ENCODE measurements at places on chromosomes 2 and 18.

DNA sequence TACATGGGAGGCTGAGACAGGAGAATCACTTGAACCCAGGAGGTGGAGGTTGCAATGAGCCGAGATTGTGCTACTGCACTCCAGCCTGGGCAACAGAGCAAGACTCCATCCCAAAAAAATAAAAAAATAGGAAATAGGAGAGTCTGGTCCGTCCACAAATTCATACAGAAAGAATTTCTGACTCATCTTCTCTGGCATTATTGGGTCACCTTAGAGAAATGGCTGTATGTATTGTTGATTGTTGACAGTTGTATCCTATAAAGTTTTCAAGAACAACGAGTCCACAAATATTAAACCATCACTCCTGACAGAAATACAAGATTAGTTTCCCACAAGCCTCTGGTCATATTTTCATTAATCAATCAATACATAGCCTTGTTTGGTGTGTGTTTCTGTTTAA is 20.4 kb downstream of the RBM43 start:
- peak; percentile 31 for DNase-seq

DNA sequence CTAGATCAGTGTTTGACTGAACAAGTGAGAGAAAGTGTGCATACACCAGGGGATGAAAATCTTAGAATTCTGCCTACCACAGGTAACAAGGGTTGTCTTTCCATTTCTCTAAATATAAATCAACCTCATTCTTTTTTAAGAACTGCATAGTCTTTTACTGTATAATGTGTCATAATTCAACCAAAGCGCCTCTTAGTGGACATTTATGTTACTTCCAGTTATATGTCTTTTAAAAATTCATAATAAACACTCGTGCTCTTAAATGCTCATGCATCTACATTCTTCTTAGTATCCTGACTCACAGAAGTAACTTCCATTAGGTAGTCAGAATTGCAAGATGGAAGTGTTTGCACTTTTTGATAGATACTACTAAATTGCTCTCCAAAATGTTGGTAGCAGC is 76.2 kb downstream of the CHRNA1 start:
- DNase-seq: peak; percentile 49

GRCh38 chr2:162369551-162369950 is 25.6 kb downstream of the GCA start:
- no peak for DNase-seq

DNA sequence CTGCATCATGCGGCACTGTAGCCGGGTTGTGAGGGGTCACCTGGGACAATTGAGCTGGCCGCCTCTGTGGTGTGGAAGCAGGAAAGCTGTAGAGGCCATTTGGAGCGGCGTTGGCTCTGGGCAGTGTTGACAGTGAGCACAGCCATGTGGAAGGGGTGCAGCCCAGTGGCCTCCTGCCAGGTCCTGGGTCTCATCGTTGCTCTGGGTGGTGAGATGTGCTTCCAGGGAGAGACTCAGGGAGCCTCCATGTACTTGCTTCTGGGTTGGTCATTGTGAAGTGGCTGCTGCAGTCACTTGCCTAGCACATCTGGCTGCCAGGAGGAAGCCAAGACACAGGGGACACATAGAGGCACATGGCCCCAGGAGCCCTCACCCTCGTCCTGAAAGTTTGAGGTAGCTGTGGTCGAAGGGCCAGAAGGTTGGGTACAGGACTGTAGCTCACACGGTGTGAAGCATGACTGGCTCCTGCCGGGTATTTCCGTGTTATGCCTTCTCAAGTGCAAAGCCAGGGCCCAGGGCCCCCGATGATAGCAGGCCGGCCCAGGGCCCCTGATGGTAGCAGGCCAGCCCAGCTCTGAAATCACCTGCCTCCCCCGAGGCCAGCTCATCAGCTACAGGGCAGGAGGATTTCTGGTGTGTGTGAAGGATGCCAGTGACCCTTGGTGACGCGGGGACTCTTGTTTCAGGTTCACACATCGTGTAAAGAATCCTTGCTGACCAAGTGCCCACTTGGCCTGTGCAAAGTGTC is 82.6 kb downstream of the DGKD start:
- no peak for DNase-seq

DNA sequence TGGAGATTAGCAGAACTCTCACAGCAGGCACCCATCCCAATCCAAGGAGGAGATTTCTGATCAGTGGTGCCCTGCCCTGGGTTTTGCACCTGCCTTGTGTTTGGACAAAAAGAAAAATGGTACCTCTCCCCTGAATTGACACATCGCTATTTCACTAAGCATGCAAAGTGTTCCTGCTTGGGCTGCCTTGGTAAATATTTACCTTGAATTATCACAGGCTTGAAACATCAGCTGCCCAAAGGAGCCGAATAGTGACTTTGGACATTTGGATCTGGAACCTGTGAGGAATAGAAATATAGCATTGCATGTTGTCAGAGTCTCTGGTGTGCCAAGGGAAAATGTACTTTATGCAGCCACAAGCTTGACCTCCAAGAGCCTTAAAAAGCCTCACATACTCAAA is 926.4 kb upstream of the FANCL start:
- DNase-seq: no peak

- no peak for DNase-seq
These were observed 61.5 kb upstream of the NEDD4L start for GRCh38 chr18:57982372-57983021.

DNA sequence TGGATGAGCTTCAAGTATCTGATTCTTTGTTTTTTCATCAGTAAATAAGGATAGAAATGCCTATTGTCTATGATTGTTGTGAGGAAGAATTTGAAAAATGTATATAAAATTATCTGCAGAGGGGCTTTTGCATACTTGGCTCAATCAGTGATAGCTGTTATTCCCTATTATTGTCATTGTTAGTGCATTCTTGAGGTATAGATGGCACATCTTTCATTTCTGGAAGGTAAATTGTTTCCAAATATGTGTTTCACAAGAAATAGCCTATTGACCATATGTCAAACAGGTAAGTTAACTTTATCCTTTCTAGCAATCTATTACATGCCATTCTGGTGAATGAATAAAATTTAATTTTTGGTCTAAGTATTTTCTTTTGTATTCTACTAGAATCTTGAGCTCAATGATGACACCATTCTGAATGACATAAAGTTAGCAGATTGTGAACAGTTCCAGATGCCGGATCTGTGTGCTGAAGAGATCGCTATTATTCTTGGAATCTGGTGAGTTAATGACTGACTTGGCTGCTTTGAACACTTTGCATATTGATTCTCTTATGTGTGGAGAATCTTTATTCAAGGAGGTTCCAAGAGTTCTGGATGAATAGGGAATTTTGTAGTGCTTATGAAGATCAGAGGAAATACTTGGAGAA is 44.2 kb downstream of the TTC27 start:
- no peak for DNase-seq

- no peak for DNase-seq
These were observed 236.9 kb upstream of the REV1 start for GRCh38 chr2:99726691-99727090.

- DNase-seq: peak; percentile 6
These were observed 833.2 kb upstream of the CHAC2 start for GRCh38 chr2:52934323-52934898.

GRCh38 chr2:150255528-150255927 is 231.9 kb downstream of the RND3 start:
- DNase-seq: no peak

- DNase-seq: no peak
These were observed 44.8 kb downstream of the SETBP1 start for GRCh38 chr18:44725300-44726058.

- DNase-seq: no peak
These were observed 10.0 kb downstream of the SPEG start for GRCh38 chr2:219444566-219445091.

DNA sequence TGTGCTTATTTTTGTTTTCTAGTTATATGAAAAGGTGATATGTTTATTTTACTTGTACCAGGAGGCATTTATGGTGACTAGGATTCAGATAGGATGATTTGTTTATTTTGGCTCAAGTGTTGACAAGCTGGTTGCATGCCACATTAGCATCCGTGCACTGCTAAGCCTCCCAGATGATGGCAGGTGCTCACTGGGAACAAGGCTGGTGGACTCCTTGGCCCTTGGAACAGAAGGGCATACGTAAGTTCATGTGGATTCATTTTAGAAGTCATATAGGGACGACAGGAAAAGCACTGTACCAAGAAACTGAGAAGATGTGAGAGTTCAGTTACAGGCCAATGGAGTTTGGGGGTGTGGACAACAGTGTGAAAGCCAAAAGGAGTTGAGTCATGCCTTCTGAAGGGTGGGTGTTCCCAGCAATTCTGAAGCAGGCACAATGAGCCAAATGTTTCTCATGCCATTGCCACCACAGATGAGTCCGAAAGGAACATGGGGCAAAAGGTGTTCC is 166.2 kb downstream of the PHLPP1 start:
- DNase-seq: peak; percentile 8

GRCh38 chr2:47264143-47264542 is 109.0 kb upstream of the STPG4 start:
- no peak for DNase-seq
